Mesenteric fat pad (tissue), 1 donor: ENCODE measurements at places on chromosomes 5 and 9.

- DNase-seq = no peak
Measured at GRCh38 chr5:53237876-53238275, 128.3 kb upstream of the MOCS2 start.

DNA sequence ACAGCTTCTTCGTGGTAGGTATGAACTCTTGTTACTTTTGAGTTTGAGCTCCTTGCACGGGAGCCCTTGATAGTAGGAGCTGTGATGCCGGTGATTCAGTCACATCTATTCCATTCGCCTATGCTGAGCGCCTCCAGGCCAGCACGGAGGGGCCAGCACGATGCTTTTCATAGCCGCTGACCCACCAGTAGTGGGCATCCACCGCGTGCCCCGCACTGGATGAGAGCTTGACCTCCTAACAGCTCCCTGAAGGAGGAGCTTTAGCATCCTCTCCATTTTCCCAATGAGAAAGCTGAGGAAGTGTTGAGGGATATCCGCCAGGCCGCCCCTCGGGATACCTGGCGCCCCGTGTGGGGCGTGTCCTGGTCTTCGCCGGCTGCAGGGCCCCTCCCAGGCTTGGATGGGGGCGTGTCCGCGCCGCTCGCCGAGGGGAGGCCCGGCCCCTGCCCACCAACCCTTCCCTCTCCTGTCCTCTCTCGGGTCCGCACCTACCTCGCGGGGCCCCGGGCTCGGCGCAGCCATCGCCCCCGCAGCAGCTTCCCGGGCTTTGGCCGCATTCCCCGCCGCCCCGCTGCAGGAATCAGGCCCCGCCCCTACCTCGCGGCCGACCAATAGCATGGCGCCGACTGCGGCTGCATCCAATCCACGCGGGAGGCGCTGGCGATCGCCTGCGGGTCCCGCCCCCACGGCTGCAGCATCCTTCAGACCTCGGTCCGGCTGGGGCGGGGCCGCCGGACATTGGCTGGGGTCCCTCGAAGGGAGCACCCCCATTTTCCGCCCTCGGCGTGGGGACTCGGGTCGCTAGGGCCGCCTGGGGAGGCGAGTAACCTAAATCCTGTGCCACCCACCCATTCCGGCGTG is at the start of gene PIP5KL1:
TSS of gene PIP5KL1 (minus strand) at position 547 of the 861 bp plus-strand sequence. CDS start at position 522, 25 bp downstream.
- DNase-seq = peak; percentile 95

GRCh38 chr9:137028263-137029057 is 423 bp upstream of the ABCA2 start:
- DNase-seq = no peak

DNA sequence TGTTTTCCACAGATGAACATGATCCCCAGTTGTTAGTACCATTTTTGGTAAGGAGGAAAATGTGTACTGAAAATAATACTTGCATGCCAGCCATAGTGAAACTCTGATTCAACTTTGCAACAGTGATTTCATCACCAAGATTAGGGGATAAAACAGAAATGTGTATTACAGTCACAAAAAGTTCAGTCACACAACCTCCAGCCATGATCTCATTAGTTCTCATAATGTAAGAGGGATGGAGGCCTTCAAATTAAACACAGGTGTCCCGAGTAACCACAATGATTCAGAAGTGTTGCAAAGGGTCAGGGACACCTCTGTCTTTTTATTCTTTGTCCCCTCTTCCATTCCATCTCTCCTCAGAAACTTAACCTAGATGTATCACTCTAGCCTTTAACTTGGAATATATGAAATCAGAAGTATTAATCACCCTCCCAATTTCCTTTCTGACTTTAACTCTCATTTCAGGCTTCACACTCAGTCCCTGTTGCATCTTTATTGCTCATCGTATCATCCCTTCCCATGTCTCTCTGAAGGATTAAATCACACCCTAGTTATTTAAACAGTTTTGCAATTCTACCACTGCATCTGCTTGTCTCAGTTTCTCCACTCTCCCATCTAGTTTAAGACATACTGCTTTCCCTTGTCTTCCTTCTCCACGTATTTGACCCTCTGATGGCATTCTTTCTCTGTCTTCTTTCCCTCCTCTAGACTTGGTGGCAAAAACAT is 291.2 kb downstream of the ADAMTS6 start:
- DNase-seq = no peak

- DNase-seq = no peak
Measured at GRCh38 chr5:18503797-18504328, 869.6 kb downstream of the TAF11L14 start.

GRCh38 chr9:130780415-130780814 is 54.6 kb upstream of the ABL1 start:
- DNase-seq = no peak

GRCh38 chr5:139670369-139671095 is 22.4 kb downstream of the CXXC5 start:
- no peak for DNase-seq

DNA sequence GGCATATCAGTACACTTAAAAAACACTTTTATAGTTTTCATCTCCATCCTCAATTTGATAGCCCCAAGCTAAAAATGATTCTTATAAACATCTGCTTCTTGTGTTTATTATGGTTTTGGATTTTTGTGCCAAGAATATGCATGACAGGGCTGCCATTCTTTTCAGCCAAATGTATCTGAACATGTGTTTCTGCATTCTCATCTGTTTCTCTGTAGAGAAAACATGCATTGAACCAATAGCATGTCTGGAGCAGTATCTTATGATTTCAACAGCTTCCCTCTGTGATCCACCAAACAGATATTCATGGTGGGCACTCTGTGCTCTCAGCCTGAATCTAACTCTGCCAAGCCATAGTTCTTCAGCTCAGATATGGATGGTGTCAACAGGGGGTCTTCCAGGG is 99.3 kb upstream of the ERCC6L2 start:
- DNase-seq = no peak

DNA sequence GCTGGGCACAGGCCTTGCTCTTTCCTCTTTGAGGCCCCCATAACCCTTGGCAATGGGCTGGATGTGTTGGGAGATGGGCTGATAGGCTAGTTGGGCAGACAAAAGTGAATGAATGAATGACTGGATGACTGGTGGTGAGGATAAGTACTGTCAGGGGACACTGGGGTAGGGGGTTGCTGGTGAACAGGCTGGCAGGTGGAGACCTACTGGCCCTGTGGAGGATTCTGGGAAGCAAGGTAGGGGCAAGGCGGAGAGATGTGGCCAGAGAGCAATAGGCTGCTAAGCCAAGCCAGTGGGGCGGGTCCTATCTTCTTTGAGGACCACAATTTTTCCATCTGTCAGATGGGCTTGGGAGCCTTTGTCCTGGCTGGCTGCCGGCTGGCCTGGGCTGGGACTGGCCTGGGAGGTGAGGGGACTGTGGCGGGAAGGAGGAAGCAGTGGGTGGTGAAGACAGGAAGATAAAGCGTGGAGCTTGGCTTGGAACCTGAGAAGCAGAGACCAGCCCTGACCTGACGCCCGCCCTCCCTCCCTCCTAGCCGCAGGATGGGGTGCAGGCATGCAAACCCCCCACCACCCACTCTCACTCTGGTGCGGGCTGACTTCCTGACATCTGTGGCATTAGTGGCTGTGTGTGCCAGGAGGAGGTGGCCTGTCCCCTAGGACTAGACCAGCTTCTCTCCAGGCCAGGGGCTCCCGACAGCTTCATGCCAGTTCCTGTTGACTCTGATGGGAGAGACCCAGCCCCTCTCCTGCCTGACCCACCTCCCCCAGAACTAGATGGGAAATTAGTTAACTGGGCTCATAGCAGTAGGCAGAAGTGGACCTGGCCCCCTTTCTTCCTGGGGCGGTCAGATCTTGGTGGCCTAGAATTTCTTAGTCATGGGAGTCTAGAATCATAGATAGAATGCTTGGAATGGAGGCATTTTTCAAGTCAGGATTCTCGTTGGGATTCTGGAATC is 9.5 kb downstream of the CXXC5 start:
- no peak for DNase-seq

- no peak for DNase-seq
Measured at GRCh38 chr5:160957312-160957861, 105.4 kb upstream of the ATP10B start.

- DNase-seq = no peak
Measured at GRCh38 chr5:55578771-55579170, 44.0 kb upstream of the PLPP1 start.

- DNase-seq = no peak
Measured at GRCh38 chr9:115183436-115183835, 65.5 kb upstream of the TNC start.

- no peak for DNase-seq
Measured at GRCh38 chr9:72322259-72322658, 42.7 kb downstream of the ZFAND5 start.

GRCh38 chr9:133464638-133465037 is 4.9 kb downstream of the CACFD1 start:
- DNase-seq = no peak

GRCh38 chr5:37075399-37075950 is 173.7 kb downstream of the CPLANE1 start:
- no peak for DNase-seq

GRCh38 chr5:54867310-54867944 is 118.0 kb downstream of the ESM1 start:
- DNase-seq = no peak
